ENCODE measurements at places on chromosomes 2 and 18.

GRCh38 chr2:149296031-149296430 lies 34.4 kb upstream of the LYPD6 start:
- H3K36me3 ChIP-seq, result no peaks in the 10 kb centered on the region
- H3K4me3 ChIP-seq, result no peak overlapping the region
- peaks cover 3% of the 10 kb centered on the region for H3K27me3 ChIP-seq

- no peak overlapping the region for H3K27ac ChIP-seq
- no peaks in the 10 kb centered on the region for H3K27me3 ChIP-seq
- no peaks in the 10 kb centered on the region for H3K36me3 ChIP-seq
- H3K4me3 ChIP-seq, result no peak overlapping the region
- DNase-seq, result no peak
These were observed 100.4 kb downstream of the MMADHC start for GRCh38 chr2:149487189-149487588.

GRCh38 chr2:10204326-10205161 lies 82.0 kb downstream of the RRM2 start:
- DNase-seq, result no peak
- no peaks in the 10 kb centered on the region for H3K36me3 ChIP-seq
- H3K4me1 ChIP-seq, result no peaks in the 10 kb centered on the region
- no peak overlapping the region for H3K27ac ChIP-seq

- H3K36me3 ChIP-seq, result no peaks in the 10 kb centered on the region
- no peaks in the 10 kb centered on the region for H3K27me3 ChIP-seq
- H3K4me3 ChIP-seq, result no peak overlapping the region
- no peak overlapping the region for H3K27ac ChIP-seq
- H3K4me1 ChIP-seq, result no peaks in the 10 kb centered on the region
These were observed 97.6 kb upstream of the LMAN1 start for GRCh38 chr18:59456657-59457056.

DNA sequence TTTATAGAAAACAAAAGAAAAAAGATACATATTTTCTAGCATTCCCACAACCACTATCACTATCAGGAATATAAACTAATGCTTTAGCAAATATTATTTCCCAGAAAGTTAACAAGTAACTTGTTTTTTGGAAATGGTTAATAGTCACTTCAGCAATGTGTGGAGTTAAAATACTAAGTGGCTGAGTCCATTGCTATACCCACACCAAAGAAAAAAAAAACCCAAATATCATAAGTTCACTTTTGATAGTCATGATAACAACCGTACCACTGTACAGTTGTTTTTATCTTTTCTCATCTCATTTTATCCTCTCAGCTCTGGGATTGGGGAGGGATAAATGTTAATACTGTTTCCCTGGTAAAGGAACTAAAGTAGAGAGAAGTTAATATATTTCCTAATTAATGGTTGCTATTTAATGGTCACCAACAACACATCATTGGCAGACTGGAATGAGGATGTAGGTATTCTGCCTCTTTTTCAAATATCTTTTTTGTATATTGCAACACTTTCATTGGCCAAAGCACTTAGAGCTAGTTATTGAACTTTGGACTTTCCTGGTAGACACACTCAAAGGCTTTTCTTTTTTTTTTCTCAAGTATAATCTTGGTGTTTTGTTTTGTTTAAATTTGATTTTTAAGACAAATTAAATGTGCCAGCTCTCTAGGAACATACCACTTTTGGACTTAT lies 18.4 kb upstream of the KANSL1L start:
- H3K36me3 ChIP-seq, result no peaks in the 10 kb centered on the region
- no peak for DNase-seq
- no peaks in the 10 kb centered on the region for H3K4me1 ChIP-seq
- H3K4me3 ChIP-seq, result no peak overlapping the region

DNA sequence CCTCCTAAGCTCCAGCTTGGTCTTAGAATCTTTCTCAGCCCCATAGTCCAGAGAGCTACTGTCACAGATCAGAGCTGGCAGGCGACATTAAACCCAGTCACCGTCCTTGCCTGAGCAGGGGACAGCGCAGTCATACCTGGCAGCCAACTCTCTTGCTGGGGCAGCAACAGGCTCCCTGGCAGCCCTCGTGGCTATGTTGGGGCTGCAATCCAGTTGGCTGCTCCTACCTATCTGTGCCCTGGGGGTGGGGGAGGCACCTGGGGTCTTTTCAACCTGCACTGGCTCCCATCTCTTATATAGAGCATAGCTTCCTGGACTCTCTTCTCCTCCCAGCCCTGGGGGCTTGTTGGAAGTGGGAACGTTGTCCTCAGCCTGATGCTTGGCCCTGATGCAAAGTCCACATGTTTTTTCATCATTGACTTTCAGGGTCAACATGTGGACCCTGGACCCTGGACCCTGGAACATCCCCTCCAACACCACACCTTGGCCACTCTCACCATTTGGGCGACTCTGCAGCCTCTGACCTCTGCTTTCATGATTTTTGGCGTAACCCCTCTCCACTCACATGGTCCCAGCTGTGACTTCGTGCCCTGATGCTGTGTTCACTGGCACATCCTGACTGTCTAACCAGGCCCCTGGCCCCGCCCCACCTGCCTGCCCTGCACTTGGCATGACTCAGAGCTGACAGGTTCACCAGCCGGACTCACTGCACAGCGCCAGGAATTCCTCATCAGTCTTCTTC lies 45.6 kb downstream of the ATOH8 start:
- no peak overlapping the region for H3K4me3 ChIP-seq
- no peaks in the 10 kb centered on the region for H3K36me3 ChIP-seq
- no peaks in the 10 kb centered on the region for H3K27me3 ChIP-seq
- no peaks in the 10 kb centered on the region for H3K4me1 ChIP-seq
- no peak for DNase-seq
- H3K27ac ChIP-seq, result no peak overlapping the region

DNA sequence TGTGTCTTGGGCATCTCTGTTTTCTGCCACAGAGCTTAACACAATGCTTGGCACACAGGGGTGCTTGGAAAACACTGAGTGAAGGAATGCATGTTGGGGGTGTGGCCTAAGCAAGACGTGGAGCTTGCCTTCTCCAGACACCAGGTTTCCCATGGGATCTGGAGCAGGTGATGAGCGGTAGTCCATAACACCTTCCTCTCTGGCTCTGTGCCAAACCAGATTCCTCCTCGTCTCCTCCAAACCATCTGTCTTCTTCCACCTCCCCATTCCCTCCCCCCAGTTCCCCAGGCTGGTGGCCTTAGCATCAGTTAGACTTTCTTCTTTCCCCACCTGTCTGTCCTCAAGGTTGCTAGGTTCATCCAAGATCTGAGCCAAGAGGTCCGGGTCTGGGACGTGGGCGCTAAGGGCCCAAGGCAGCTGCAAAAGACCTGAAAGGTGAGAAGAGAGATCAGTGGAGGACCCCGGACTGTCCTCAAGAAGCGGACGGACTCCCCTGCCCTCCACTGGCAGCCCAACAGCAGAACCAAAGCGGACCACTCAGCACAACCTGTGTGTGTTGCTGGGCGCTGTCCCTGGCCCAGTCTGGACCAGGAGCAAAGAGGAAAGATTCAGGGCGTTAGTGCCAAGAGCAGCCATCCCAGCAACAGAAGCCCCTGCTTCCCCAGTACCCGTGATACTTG lies 1.2 kb upstream of the ITM2C start:
- H3K36me3 ChIP-seq, result no peaks in the 10 kb centered on the region
- no peaks in the 10 kb centered on the region for H3K27me3 ChIP-seq
- peaks cover 29% of the 10 kb centered on the region for H3K4me1 ChIP-seq
- no peak overlapping the region for H3K27ac ChIP-seq
- peak overlapping the region; percentile 50 for H3K4me3 ChIP-seq

- no peak overlapping the region for H3K27ac ChIP-seq
- no peaks in the 10 kb centered on the region for H3K4me1 ChIP-seq
- DNase-seq, result no peak
- H3K27me3 ChIP-seq, result peaks cover 2% of the 10 kb centered on the region
These were observed 656 bp downstream of the UNC80 start for GRCh38 chr2:209772290-209772685.

GRCh38 chr2:51028829-51029228 lies 3.1 kb downstream of the NRXN1 start:
- DNase-seq, result no peak
- no peaks in the 10 kb centered on the region for H3K36me3 ChIP-seq
- no peaks in the 10 kb centered on the region for H3K4me1 ChIP-seq
- H3K4me3 ChIP-seq, result no peak overlapping the region

GRCh38 chr2:201208563-201209252 lies 25.8 kb downstream of the CASP10 start:
- H3K27me3 ChIP-seq, result no peaks in the 10 kb centered on the region
- H3K4me3 ChIP-seq, result no peak overlapping the region
- peaks cover 4% of the 10 kb centered on the region for H3K4me1 ChIP-seq
- H3K36me3 ChIP-seq, result peaks cover 28% of the 10 kb centered on the region
- no peak overlapping the region for H3K27ac ChIP-seq
- no peak for DNase-seq

DNA sequence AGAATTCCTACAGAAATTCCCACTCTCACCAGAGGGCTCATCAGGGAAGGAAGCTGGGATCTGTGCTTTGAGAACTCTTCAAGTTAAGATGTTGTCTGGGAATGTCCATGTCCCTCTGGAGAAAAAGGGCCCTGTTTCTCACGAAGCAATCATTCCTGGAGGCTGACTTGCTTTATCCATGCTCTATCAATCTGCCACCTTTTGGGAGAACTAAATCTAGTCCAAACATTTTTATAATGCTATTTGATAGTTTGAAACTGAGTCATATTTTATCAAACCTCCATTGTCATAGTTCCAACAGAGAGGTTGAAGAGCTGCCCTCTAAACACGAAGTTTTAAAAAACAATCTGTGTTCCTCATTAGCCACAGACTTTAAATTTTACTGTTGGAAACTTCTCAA lies 219.2 kb downstream of the MTX2 start:
- DNase-seq, result no peak
- H3K4me1 ChIP-seq, result no peaks in the 10 kb centered on the region
- no peak overlapping the region for H3K27ac ChIP-seq
- H3K4me3 ChIP-seq, result no peak overlapping the region

DNA sequence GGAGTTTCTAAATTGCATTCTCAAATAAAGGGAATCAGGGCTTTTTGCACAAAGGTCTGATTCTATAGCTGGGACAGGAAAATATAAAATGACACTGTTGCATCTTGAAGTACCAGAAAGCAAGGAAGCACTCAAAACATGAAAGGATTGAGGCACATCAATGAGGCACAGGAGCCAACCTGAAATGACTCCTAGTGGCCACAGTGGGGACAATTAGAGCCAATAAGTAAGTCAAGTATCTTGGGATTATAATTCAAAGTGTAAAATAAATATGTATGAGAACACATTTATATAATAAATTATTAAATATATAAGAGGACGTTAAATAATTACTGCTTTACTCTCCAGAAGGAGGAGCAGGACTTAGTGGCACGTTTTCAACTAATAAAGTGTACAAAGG lies 1259.5 kb upstream of the CDH2 start:
- no peaks in the 10 kb centered on the region for H3K27me3 ChIP-seq
- H3K4me3 ChIP-seq, result no peak overlapping the region
- H3K27ac ChIP-seq, result no peak overlapping the region
- H3K36me3 ChIP-seq, result no peaks in the 10 kb centered on the region

- H3K4me1 ChIP-seq, result no peaks in the 10 kb centered on the region
- DNase-seq, result no peak
- H3K27ac ChIP-seq, result no peak overlapping the region
- H3K27me3 ChIP-seq, result no peaks in the 10 kb centered on the region
- peaks cover 9% of the 10 kb centered on the region for H3K36me3 ChIP-seq
These were observed 204.0 kb downstream of the MGAT5 start for GRCh38 chr2:134457765-134458472.

- H3K27ac ChIP-seq, result no peak overlapping the region
- DNase-seq, result no peak
- no peak overlapping the region for H3K4me3 ChIP-seq
- H3K4me1 ChIP-seq, result no peaks in the 10 kb centered on the region
- no peaks in the 10 kb centered on the region for H3K27me3 ChIP-seq
- H3K36me3 ChIP-seq, result no peaks in the 10 kb centered on the region
These were observed 91.6 kb downstream of the RHOB start for GRCh38 chr2:20538308-20539132.

- H3K4me1 ChIP-seq, result no peaks in the 10 kb centered on the region
- no peak overlapping the region for H3K4me3 ChIP-seq
- no peak for DNase-seq
- H3K36me3 ChIP-seq, result no peaks in the 10 kb centered on the region
- H3K27me3 ChIP-seq, result no peaks in the 10 kb centered on the region
- H3K27ac ChIP-seq, result no peak overlapping the region
These were observed 334.7 kb upstream of the GULP1 start for GRCh38 chr2:187956906-187957534.

DNA sequence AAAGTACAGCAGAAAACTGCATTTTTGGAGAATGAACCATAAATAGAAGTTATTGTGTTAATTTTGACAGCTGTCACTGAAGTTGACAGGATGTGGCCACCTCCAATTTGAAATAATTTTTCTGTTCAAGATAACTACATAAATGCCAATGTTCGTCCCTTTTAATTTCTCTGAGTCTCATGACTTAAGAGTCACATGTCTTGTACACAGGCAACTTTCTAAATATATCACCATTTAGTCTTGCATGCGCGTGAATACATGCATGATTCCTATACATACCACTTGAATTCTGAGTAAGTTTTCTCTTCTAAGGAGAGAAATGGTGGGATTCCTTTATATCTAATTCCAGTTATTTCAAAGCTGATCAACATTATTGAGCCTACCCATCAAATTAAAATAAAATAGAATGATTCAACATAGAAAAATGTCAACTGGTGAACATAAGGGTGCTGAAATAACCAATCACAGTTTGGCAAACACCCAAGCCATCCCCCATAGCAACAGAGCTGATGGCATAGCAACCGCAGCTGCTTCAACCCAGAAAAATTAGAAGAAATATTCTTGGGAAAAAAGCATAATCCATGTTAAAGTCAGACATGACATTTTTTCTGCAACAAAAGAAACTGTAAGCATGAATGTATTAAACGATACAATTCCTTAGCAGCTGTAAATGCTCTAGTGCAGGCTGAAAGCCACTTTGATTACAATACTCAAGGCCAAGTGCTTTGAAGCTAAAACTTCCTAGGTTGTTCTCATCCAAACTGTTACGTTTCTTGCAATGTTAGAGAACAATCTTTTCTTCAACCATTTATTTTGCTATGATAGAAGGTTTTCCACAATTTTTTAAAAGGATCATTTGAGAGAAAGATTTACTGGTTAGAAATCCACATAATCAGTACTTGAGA lies 282.7 kb downstream of the DLGAP1 start:
- no peaks in the 10 kb centered on the region for H3K36me3 ChIP-seq
- no peak overlapping the region for H3K4me3 ChIP-seq
- H3K27ac ChIP-seq, result no peak overlapping the region

DNA sequence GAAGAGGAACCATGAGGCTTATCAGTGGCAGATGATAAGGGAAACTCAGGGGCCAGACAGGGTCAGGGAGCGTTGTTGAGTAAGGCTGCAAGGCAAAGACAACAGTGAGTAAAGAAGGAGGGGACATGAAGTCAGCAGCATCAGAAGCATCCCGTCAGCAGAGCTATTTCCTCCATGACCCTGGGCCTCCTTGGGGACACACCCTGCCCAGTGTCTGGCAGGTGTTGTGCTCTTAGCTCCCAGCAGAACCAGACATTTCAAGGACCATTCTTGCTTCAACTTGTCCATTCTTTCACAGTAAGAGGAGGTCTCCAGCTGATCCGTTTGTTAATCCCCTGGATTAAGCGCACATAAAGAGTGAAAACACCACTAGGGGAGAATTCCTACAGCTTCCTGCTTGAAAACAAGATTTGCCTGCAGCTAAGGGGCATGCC lies 88.7 kb upstream of the MEIS1 start:
- no peak overlapping the region for H3K27ac ChIP-seq
- H3K27me3 ChIP-seq, result no peaks in the 10 kb centered on the region
- no peaks in the 10 kb centered on the region for H3K4me1 ChIP-seq

GRCh38 chr2:176128172-176128981 lies 1.1 kb upstream of the HOXD8 start:
- no peak overlapping the region for H3K4me3 ChIP-seq
- no peaks in the 10 kb centered on the region for H3K36me3 ChIP-seq
- peaks cover 20% of the 10 kb centered on the region for H3K4me1 ChIP-seq
